ENCODE measurements at places on chromosomes 4 and X.

- DNase-seq: no peak
These were observed 97.0 kb downstream of the AFAP1 start for GRCh38 chr4:7842384-7843279.

- peak; percentile 98 for DNase-seq
These were observed at the start of gene LAP3 for GRCh38 chr4:17576932-17577664. LAP3 (plus strand) TSS chr4:17577198; CDS start chr4:17577466, 268 bp downstream.

DNA sequence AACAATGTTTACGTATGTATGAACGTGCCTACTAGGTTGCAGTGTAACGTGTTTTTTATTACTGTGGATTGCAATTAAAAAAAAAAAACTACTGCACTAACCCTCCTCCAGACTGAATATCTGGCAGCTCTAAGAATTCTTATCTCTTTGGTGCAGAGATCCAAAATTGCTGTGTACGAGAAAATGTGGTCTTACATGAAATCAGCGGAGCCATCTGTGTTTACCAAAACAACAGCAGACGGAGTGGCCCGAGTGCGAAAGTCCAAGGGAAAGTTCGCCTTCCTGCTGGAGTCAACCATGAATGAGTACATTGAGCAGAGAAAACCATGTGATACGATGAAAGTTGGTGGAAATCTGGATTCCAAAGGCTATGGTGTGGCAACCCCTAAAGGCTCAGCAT is 268.1 kb downstream of the THOC2 start:
- no peak for DNase-seq

GRCh38 chr4:25347473-25347872 is 29.6 kb upstream of the ANAPC4 start:
- no peak for DNase-seq

Data from effector CD4-positive, alpha-beta T cell (primary cell).